ENCODE measurements at places on chromosomes 3 and 15.

GRCh38 chr15:63506537-63507035 lies 2.2 kb downstream of the USP3 start:
- DNase-seq = no peak

DNA sequence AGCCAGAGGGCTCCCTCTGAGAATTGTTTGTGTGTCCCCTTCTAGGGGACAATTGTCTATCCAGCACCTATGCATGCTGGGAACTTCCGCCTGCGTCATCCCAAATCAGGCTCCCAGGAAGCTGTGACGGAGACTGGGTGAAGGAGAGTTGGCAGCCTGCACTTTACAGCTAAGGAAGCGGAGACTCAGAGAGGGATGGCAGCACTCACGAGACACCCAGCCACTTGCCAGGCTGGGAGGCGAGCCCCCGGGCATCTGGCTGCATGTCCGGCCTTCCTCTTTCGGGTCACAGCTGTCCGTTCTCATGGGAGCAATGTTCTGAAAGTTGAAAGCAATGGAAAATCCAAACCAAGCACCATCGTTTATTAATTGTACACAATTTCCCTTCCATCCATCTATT lies 45.5 kb upstream of the SLC6A11 start:
- DNase-seq = no peak

DNA sequence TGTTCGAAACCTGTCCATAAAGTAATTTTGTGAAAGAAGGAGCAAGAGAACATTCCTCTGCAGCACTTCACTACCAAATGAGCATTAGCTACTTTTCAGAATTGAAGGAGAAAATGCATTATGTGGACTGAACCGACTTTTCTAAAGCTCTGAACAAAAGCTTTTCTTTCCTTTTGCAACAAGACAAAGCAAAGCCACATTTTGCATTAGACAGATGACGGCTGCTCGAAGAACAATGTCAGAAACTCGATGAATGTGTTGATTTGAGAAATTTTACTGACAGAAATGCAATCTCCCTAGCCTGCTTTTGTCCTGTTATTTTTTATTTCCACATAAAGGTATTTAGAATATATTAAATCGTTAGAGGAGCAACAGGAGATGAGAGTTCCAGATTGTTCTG lies 44.4 kb downstream of the AGTR1 start:
- DNase-seq = no peak

DNA sequence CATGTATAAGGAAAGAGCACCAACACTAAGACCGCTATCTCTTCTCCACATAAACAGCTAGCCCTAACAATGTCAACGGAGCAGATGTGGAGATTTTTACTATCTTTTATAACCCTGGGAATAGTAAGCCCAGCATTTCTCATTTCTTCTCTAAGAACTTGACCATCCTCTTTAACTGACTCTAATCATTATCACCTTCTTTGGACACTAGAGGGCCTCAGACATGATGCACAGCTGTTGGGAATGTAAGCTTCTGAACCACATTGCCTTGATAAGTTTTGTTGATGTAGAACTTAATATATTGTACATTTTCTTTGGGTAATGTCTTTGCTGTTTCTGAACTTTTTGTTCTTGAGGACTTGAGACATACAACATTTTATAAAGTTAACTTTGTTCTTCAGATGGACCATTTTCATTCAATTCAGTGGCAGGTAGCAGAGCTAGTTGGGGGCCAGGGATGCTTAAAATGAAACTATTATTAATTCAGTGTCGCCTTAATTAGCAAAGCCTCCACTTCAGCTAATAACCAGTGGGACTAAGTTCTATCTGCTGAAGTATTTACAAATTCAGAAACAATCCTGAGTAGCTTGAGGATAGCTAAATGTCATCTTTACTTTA lies 9.6 kb upstream of the TAGLN3 start:
- DNase-seq = peak; percentile 80

DNA sequence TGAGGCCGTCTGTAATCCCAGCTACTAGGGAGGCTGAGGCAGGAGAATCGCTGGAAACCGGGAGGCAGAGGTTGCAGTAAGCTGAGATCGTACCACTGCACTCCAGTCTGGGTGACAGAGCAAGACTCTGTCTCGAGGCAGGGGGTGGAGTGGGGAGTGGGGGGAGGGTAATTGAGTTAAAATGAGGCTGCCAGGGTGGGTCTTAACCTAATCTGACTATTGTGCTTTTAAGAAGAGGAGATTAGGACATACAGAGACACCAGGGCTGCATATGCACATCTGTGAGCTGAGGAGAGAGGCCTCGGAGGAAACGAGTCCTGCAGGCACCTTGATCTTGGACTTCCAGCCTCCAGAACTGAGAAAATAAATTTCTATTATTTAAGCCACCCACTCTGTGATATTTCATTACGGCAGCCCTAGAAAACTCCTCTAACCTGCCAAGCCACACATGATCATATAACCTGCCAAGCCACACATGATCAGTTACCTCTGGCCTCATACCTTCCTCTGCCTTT lies 197.0 kb downstream of the THSD4 start:
- no peak for DNase-seq

DNA sequence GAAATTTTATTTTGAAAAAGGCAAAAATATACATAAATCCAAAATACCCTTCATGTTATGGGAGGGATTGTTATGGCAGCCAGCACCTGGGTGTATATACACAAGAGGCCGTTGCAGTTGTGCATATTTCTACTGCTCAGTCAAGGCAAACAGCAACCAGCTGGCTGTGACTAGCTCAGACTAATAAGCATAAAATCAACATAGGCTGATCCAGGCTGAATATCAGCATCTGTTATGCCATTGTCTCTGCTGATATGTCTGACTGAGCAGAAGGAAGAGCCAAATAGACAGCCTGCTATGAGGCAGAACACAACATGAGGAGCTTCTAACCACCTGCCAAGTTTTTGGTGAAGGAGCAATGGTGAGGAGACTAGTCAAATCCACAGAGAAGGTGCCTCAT lies 457.5 kb upstream of the ALCAM start:
- DNase-seq = peak; percentile 72

GRCh38 chr3:160474416-160474838 lies 24.8 kb upstream of the TRIM59 start:
- no peak for DNase-seq

DNA sequence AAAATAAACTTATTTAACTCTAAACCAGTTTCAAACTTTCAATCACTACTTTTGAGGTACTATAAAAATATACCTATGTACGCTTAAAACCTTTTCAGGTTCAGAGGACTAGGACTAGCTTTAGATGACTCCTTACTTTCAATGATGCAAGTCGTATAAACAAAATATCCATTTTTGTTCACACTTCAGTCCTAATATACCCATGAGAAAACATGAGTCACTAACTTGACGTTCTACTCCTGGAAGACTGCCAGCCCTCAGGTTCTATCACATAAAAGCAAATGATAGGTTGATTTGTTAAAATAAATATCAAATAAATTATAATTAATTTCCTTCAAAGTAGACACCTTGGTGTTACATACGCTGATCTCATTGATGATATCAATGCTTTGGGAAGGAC lies 10.6 kb upstream of the P3H2 start:
- no peak for DNase-seq

DNA sequence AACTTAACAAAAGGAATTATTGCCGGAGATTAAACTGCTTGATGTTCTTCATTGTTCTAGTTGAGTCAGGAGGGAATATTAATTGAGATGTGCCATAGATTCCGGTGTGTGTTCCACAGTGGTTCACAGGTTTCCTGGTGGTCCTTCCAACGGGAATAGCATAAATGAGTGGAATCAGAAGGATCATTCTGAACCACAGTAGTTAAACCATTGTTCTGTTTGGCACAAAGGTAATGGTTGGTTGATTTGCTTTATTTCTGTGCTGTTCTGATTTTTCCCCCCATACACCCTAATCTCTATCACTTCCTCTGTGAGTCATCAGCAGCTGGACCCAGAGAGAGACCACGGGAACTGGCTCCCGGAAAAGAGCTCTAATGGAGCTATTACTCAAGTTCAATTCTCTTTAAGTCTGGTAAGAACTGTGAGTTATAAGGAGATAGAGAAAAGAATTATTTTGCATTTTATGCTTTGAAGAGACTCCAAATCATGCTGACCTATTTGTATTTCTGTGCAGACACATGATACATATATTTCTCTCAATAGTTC lies 627.2 kb downstream of the ZIC1 start:
- no peak for DNase-seq

DNA sequence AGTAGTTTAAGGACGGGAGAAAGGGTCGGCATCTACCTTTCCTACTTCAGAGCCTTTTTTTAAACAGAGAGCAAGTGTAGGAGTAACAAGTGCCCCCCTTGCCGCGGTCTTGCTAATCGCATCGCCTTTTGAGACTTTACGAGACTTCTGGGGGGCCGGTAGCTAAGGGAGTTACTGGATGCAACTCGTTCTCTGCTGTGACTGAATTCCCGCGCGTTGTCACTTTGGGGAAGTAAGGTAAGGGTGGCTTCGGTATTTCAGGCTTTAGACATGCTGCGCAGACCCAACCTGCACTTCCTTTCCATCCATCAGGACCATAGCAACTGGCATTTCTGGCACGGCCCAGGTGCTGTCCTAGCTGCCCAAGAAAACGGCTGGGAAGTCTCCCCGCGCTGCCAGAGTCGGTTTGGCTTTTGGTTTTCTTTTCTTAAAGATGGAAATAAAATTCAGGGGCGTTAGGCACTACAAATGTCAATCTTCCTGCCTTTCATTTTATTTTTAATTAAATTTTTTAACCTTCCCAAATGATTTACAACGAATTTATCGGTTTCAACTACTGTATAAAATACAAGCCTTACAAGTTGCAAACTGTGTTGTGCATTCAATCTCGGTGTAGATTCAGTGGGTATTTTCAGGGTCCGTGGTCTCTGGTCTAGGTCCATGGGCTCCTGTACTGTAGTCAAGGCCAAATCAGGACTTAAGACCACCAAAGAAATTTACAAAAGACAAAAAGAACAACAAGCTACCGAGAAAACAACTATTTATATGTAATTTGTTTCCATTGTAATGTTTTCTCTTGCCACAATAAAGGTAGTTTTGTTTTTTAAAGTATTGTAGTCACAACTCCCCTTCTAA lies 3.5 kb downstream of the MECOM start:
- DNase-seq = no peak

GRCh38 chr3:167874671-167875372 lies 139.3 kb downstream of the SERPINI1 start:
- no peak for DNase-seq

DNA sequence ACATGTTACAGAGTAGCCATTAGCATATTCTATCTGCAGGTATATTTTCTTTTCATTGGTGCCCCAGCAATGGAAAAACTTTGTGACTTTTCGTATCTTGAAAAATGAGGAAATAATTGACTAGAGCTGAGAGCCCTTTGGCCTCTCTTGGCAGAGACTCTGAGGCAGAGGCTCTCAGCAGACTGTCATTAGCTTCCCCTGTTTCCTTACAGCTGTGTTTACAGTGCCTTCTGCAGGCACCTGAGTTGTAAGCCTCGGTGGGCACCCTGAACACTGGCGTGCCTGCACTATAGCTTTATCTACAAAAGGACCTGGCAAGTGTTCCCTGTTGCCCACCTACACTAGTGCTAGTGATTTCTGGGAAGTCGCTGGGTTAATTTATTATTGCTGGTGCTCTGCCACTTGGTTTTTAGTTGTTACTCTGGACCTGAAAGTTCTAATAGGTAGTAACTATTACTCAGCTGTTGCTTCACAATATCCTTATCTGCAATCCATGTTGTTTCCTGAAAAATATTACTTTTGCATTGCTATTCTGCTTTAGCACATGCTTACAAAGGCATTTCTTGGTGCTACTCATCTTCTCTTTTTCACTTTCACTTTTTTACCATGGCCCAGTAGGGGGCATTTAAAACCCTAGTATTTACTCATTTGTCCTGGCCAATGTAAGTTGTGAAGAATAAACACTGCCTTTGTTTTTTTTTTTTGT lies 7.8 kb upstream of the GPR171 start:
- DNase-seq = no peak

DNA sequence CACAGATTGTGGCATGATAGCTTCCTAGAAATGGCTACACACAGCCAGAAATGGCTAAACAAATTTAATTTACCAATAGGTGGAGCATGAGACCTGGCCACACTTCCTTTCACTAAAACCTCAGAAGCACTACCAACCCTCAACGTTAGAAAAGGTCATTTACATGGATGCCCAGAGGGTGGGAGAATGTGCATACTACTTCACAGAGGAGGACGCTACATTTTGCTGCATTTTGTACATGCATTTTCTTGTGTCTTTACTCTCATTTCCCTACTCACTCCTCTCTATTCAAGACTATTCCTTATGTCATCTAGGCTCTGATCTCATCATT lies 40.1 kb downstream of the C2CD4B start:
- DNase-seq = no peak

- peak; percentile 91 for DNase-seq
These were observed 87.2 kb downstream of the HMG20A start for GRCh38 chr15:77507911-77508310.

DNA sequence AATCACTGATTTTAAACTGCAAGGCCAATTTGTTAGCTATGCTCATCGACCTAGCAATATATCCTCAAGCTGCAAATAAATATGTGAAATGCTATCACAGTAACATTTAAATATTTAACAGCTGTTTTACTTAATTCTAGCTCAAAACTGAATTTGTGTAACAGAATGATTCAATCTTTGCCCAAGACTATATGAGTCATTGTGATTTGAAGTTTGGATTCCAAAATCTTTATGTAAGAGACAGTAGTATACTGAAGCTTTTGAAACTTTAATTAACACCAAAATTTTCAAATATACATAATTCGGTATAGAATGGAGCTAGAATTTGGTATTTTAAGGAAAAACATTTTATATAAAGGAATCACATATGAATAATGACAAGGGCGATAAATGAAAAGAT lies 603.0 kb upstream of the ROBO2 start:
- DNase-seq = no peak

DNA sequence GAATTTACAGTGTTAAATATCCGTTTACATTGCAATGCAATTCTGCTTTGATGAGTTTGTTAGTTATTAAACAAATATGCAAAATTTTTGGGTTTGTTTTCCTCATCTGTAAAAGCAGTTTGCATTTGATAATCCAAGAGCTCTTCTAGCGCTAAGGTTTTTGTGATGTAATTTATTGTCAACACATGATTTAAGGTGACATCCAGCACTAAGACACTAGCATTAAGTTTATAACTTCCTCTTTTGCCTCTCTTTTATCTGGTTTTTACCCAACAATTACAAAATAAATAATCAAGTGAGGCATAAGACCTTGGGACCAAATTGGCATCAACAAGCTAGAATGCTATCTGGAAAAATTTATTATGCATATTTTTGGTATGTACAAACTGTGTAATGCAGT lies 969 bp upstream of the DNAJC19 start:
- DNase-seq = no peak

DNA sequence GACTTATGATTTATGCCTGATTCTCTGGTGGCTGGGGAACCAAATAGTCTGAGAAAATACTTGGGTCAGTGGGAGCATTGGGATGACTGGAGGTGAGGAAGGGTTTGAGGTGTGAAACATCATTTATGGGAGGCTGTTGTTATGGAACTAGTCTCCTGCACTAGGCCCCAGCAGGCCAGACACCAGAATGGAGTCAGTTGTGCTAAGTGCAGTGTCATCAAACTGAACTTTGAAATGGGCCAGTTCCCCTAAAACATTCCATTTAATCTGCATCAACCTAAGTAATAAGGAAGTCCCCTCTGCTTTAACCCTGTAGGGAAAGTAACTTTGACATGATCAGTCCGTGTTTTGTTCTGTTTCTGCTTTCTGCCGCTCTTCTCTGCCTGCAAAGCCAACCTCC lies 44.9 kb upstream of the KLHL25 start:
- DNase-seq = no peak
